ENCODE measurements at places on chromosomes 3 and 15.

GRCh38 chr3:161233557-161233956 lies 12.4 kb downstream of the NMD3 start:
- no peak for DNase-seq

DNA sequence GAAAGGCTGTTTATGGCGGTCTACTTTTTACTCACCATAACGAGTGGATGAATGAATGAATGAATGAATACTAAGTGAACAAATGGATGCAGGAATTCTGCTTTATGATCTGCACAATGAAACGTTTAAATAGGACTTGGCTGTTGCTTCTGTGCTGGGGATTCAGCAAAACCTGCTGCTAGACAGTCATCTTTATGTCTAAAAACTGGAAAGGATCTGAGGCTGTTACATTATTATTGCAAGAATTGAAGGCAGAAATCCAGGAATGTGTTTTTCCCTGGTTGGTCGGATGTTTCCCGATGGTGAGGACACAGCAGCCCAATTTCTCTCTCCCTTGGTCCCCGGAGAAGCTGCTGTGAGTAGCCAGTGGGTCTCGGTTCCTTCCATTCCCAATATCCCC lies 94.2 kb downstream of the GABRG3 start:
- DNase-seq, result no peak

DNA sequence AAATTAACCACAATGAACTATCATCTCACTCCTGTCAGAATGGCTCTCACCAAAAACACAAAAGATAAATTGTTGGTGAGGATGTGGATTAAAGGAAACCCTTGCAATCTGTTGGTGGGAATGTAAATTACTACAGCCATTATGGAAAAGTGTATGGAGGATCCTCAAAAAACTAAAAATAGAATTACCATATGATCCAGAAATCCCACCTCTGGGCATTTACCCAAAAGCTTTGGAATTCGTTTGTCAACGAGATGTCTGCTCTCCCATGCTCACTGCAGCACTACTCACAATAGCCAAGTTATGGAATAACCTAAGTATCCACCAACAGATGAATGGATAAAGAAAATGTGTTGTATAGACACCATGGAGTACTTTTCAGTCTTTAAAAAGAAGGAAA lies 21.6 kb downstream of the FSIP1 start:
- no peak for DNase-seq

DNA sequence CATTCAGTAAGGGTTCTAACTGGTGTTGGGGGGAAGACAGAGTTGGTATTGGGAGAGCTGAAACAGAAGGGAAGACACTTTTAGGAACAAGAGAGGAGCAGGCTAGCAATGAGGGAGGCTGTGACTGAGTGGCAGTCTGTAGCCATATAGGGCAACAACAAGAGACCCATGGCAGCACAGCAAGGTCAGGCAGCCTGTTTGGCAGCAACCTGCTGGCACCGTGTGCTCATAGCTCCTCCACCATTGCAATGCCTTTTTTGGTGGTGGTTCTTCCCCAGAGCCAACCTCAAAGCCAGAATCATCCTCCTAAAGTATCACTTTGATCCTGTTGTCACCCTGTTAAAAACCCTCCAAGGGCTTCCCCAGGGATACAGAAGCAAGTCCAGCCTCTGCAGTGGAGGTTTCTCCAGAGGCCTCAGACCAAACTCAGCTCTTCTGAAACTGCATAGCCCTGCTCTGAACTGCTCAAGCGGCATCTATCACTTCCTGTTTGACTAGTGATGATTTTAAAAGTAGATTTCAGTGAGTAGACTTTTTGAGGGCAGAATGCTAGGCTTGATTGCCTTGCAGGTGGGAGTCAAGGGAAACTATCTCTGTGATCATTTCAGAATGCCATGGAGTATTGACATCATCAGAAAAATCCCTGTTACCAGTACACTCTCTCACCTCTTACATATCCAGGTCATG lies 176.9 kb downstream of the STAC start:
- no peak for DNase-seq

- DNase-seq, result no peak
Measured at GRCh38 chr3:29577250-29577649, 296.4 kb downstream of the RBMS3 start.

DNA sequence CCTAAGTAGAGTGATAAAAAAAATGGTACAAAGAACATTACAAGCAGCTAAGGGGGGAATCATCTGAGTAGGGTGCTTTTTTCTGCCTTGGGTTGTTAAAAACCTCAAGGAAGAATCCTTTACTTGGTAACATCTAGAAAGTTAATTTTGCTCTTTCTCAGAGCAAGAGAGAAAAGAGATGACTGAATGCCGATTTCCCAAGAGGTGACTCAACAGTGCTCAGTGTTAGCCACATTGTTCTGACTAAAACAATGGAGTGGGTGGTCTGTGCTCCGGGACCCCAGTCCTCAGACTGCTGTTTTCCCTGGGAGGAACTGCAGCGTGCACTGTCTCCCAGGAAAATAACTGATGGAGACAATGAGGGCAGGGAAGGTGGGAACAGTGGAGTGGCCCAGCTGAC lies 41.1 kb upstream of the RASGRP1 start:
- no peak for DNase-seq

DNA sequence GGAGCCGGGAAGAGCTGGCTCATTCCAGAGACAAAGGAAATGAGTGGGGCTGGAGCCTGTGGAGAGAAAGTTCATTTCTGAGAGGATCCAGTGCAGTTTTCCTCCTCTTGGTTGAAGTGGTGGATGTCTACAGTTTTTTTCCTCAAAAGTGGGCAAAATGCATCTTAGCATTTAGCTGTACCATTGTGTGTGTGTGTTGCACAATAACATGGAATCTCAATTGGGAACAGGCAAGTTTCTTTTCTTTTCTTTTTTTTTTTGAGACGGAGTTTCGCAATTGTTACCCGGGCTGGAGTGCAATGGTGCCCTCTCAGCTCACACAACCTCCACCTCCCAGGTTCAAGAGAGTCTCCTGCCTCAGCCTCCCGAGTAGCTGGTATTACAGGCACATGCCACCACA lies 101.5 kb upstream of the UBE2E1 start:
- no peak for DNase-seq

DNA sequence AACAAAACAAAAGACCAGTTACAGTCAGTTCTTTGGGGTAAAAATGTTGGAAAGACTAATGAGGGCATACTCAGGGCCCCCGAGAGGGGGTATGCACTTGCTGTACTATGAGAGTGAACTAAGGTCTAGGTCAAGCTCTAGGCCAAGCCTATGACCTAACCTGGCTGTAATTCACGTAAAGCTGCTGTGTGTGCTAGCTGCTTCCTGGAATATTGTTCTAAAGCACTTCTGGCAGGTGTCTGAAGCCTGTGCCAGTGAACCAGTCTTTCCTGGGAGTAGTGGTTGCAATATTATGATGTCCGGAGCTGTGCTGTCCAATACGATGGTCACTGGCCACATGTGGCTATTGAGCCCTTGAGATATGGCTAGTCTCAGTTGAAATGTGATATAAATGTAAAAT lies 13.1 kb upstream of the CX3CR1 start:
- DNase-seq, result no peak

GRCh38 chr15:48038221-48038620 lies 82.6 kb upstream of the SLC24A5 start:
- DNase-seq, result no peak

DNA sequence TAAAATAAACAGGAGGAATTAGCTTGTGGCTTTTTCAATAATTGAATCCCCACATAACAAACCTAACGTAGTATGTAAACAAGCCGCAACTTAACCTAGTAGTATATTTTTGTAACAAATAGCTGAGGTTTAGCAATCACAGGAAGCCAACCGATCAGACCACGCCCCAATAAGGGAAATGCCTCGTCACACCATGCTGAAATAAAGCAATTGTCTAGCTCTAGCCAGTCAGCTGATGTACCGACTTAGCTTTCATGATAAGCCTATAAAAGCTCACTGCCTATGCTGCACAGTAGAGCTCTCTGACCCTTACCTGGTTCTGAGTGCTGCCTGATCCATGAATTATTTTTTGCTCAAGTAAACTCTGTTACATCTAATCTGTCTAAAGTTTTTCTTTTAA lies 208.9 kb downstream of the ROBO1 start:
- no peak for DNase-seq

DNA sequence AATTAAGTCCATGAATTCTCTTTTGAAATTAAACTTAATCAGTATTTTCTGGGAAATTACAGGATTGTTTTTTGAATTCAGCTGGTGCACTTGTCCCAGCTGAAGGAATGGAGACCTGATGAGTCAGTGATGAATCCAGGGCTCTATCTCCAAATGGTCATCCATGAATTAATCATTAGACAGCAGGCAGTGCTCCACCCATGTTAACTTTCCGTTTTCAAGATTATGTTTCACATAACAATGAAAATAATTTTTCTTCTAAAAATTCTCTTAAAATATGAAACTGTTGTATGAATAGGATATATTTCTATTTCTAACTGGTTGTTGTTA lies 13.9 kb upstream of the PAQR9 start:
- no peak for DNase-seq

- DNase-seq, result no peak
Measured at GRCh38 chr3:135752851-135753250, 212.7 kb upstream of the PPP2R3A start.

DNA sequence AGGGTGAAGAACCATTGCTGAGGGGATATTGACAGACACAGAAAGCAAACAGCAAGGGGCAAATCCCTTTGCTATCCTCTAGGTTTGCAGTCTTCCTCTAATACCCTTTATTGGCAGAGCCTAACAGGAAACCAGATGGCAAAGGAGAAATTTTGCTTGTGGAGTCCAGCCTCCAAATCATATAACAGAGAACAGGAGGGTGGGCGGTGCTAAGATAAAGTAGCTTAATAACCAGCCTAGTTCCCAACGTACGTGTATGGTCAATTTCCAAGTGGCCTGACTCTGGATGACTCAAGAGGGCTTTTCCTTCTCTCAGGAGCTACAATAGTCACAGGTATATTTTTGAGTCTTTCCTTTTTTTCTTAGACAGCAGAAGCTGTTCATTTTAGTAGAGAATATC lies 404.5 kb downstream of the PDCD6IP start:
- DNase-seq, result no peak

DNA sequence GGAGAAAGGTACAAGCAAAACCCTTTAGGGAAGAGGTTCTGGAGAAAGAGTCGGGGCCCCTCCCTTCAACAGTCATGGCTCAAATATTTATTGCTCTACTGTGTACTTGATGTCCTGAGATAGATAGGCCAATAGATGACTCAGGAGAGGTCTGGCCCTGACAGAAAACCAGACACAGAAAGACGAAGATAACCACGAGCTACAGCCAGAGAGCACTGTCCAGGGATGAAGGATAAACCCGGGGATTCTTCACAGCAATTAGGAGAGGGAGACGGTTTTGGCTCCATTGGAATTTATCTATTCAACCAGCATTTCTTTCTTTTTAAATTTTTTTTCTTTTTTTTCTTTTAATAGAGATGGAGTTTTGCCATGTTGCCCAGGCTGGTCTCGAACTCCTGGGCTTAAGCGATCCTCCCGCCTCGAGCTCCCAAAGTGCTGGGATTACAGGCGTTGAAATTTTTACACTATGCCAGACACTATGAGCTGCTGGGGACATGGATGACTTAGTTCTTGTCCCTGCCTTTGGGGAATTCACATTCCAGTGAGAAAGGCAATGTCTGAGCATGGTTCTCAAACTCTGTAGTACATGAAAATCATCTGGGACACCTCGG lies 4.6 kb upstream of the CIDEC start:
- DNase-seq, result no peak

DNA sequence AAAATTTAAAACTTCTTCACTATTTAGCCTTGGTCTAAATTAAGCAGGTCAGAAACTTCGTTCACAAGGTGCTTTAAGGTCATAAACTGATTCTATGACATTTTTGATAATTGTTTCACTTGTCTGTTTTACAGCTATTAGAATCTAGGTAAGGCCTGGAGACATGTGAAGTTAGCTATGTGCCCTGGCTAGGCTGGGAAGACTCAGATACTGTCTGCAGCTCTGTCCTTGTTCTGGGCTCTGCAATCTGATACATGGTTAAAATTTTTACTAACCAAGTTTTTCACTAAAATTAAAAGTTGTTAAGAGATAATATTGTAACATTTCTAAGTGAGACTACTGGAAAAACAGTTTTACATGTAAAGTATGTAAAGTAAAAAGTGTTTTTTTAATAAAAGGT lies 479.6 kb upstream of the EPHA6 start:
- no peak for DNase-seq

GRCh38 chr3:178880274-178880673 lies 191.3 kb downstream of the ZMAT3 start:
- DNase-seq, result no peak

- no peak for DNase-seq
Measured at GRCh38 chr3:101816215-101817149, 32.8 kb upstream of the NFKBIZ start.

- no peak for DNase-seq
Measured at GRCh38 chr15:25658560-25658959, 204.6 kb downstream of the ATP10A start.

Measured in esophagus squamous epithelium (tissue), 5 donors.